ENCODE measurements at places on chromosomes 5 and 9.

DNA sequence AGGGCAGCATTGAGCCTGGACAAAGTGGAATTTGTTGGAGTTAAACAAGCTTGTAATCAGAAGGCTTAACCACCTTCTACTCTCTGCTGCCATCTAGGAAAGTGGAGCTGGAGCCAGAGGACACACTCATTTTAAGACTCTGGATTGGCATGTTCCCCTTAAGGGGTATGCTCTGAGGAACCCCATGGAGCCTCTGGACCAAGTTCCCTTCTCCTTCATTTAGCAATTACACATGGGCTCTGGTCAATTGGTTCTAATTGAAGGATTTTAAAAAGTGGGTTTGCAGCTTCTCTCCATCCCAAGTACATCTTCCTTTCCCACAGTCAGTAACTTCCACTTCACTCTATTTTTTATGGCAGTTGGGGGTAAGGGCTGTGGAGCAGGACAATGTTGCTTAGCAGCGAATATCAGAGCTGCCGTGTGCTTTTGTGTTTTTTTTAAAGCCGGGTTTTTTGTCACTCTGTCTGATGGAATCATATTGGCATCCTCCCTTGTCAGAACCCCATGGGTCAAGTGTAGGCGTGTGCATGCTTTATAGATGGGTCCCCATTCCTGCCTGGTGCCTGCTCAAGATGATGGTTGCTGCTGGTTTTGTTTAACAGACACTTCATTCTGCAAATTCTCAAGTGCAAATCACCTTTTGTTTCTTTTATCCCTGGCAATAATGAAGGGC lies 330.7 kb upstream of the ADAMTSL1 start:
- DNase-seq: no peak

DNA sequence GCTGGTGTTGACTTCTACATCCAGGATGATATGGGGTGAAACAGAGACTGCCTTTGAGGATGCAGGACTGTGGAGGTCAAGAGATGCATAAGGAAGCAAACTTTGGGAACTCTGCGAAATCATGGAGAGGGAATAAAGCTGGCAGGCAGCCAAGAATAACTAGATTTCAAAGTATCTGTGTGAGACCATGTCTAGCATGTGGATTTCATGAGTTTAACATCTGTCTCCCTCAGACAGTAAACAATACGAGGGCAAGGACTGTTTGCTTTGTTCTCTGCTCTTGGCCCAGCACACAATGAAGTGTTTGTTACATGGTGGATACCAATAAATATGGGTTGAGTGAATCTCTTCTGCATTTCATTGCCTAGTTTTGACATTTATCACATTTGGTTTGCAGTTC lies 71.3 kb downstream of the RASEF start:
- no peak for DNase-seq

DNA sequence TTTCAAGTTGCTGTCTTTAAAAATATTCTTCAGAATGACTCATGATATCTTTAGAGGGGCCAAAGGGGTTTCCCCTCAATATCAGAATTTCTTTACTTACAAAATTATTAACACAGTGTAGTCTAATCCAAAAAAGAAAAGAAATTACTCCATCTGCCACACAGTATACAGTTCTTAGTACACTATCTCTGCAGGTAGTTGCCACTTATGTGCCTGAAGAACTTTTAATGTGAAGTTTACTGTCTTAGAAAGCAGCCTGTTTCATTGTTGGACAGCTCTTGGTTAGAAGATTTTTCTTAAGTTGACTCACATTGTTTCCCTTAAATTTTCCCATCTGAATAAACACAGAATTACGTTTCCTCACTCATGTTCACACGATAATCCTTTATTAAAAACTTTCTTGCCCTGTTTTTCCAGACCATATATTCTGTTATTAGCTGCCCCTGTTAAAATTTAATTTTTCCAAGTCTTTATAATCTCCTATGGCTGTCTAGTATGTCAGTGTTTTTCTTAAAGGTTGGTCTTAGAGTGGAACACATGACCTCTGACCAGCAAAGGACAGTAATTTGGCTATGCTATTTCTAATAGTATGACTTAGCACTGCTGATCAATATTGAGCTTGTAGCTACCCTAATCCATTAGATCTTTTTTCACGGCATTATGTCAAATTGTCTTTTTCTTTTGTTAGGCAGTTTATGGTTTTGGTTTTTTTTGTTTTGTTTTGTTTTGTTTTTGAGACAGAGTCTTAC lies 21.8 kb upstream of the FKTN start:
- no peak for DNase-seq

DNA sequence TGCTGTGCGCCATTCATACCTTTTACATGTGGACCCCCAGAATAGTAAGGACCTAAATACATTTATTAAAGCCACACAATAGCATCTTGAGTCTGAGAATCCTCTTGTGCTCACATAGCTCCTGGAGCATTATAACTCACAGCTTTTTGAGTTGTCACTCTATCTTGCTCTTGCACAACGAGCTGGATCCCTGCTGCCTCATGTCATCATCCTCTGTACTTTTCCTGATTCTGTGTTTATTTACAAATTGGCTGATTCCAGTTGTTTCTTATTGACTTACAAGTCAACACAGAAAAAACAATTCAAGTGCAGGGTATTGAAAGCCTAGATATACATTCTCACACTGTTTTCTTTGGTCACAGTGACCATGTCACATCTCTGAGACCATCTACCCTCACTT lies 112.9 kb downstream of the SLC1A3 start:
- no peak for DNase-seq

- no peak for DNase-seq
Observed at GRCh38 chr5:74894351-74894750, 28.2 kb upstream of the FAM169A start.

- DNase-seq: no peak
Observed at GRCh38 chr9:6870149-6870548, 112.4 kb downstream of the KDM4C start.

- no peak for DNase-seq
Observed at GRCh38 chr9:120713257-120714087, 798 bp downstream of the MEGF9 start.

- no peak for DNase-seq
Observed at GRCh38 chr5:140795259-140795641, 598 bp downstream of the PCDHA2 start.

DNA sequence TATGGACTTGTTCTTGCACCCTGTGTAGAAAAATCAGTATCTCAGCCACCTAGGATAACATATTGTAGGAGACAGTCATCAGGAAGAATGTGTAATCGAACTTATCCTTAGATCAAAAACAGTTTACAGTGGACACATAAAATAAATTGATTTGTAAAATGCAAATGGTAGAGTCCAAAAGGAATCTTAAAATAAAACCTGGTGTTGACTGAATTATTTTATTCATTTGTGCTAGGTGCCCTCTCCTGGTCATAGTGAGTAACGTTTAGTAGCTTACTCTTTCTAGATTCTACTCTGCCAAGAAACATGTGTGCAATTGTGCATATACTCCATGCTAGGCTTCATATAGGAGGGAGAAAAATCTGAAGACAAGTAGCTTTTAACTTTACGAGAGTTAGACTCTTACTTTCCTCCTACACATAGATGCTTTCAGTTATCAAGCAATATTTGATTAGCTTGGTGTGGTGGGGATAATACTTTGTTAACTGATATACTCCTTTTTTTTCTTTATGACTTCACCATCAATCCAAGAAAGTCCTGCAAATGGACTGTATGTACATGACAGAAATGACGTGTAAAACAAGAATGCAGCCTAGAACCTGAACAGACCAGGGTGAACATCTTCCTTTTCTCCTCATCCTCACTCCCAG lies 23.7 kb upstream of the LOX start:
- no peak for DNase-seq

DNA sequence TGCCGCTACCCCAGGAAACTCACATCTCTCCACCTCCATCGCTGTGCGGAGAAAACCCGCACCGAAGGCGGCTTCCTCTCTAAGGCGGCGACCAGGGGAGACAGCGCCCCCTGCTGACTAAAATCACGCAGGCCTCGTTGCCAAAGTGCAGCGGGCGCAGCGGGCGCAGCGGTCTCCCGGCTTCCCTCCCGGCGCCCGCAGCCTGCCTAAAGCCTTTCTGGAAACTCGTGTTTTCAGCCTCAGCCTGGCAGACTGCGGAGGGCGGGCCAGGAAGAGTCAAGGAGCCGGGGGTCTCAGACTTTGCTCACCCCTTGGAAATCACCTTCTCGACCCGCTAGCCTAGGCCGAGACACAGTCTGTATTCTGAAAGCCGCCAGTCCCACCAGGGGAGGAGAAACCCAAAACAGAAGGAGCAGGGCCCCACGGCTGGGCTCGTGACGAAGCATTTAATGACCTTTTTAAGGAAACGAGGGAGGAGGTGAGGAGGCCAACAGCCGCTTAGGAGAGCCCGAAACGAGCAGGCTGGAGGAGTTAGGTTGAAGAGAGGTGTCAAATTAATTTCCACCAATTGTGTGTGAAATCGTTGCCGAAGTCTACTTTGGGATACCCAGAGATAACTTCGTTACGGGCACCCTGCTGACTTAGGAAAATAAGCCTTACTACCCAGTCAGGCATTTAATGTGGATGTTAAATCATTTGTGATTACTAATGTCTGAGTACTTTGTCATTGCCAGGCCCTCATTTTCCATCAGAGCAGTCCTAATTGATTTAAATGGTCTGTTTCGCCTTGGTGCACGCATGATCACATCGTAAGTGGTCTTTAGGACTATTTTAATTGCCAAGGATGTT lies 7.3 kb upstream of the FOXB2 start:
- DNase-seq: peak; percentile 5

Data from activated gamma-delta T cell treated with anti-CD3 and anti-CD28 coated beads, Interleukin-2, amount 50 U/mL, for 16 hours (primary cell).